Stimulated activated CD8-positive, alpha-beta memory T cell treated with anti-CD3 and anti-CD28 coated beads, Interleukin-15, amount 100 ng/mL, for 4 hours (primary cell): ENCODE measurements at places on chromosomes 3 and 15.

GRCh38 chr15:78979456-78980320 is 34.8 kb upstream of the CTSH start:
- no peak for DNase-seq

- no peak for DNase-seq
Measured at GRCh38 chr3:120775411-120775810, 32.9 kb downstream of the GTF2E1 start.

GRCh38 chr3:143831208-143831607 is 17.1 kb downstream of the SLC9A9 start:
- no peak for DNase-seq

GRCh38 chr3:142945023-142945422 is 18.5 kb downstream of the PAQR9 start:
- DNase-seq = no peak

GRCh38 chr3:82424031-82424339 is 662.5 kb upstream of the GBE1 start:
- DNase-seq = no peak

DNA sequence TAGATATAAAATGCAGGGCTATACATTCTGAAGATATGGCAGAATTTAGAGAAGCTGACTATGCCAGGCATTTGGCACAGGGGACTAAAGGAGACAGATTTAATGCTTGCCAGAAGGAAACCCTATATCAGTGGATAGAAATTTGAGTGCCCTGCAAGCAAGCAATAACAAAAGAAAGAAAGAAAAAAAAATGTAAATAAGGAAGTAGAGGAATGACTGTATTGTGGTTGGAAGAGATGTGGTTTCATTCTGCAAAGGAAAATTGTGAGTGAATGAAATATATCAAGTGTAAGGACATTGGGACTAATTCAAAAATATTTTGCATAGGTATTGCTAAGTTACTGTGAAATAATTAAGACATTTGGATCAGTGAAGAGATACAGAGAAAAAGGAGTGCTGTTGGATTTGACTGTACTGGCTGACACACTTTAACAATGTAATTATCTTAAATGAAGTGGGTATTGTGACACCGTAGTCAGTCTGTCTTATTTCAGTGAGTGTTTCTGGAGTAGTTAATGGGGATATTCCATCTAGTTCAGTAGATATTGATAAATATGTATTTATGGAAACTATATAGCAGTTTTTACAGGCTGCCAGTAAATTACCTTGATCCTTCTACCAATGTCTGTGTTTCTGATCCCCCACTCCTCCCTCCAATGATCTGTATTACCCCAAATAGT is 418.2 kb downstream of the CNTN4 start:
- DNase-seq = no peak

- DNase-seq = no peak
Measured at GRCh38 chr3:101825904-101826445, 23.3 kb upstream of the NFKBIZ start.

- DNase-seq = no peak
Measured at GRCh38 chr15:44029940-44030568, 165.0 kb downstream of the FRMD5 start.

GRCh38 chr3:61748288-61748687 is 186.9 kb downstream of the PTPRG start:
- no peak for DNase-seq
